ENCODE measurements at places on chromosomes 12 and 14.

DNA sequence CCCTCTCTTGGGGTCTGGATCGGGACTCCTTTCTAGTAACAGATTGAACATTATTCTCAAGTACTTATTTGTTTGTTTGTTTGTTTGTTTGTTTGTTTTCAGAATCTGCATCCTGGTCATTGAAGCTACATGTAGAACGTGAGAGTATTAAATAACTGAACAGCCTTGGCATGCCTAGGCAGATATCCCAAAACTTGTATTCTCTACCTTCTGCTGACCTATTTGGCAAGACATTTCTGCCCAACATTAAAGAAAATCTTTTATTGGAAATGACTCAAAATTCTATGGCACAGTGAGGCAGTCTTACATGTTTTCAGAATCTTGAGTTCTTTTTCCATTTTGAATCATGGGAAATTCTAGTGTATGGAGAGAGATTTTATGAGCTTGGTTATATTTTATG lies 165.1 kb upstream of the CNOT2 start:
- DNase-seq, result no peak

DNA sequence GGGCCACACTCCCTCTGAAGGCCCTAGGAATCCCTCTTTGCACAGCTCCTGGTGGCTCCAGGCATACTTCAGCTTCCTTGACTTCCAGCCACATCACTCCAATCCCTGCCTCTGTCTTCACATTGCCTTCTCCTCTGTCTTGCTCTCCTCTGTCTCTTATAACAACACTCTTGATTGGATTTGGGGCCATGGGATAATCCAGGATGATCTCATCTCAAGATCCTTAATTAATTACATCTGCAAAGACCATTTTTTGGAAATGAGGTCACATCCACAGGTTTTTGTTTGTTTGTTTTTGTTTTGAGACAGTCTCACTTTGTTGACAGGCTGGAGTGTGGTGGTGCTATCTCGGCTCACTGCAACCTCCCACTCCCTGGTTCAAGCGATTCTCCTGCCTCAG lies 88.7 kb downstream of the TMTC1 start:
- DNase-seq, result no peak

DNA sequence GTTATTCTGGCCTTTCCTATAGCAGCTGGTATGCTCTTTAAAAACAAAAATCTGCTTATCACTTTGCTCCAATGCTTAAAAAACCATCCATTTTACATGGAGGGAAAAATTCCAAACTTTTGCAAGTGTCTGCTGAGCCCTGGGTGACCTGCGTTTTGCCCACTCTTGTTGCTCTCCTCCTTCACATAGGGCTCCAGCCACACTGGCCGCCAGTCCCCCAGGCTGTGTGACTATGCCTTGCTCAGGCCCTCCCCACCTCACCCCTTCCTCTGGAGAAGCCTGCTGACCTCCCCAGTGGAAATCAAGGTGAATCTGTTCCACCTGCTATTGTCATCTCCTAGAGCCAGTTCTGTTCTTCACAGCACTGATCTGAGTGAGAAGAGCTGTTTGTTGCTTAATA lies 126.9 kb downstream of the SLC25A47 start:
- DNase-seq, result no peak

- no peak for DNase-seq
These were observed 3.5 kb downstream of the CDKN1B start for GRCh38 chr12:12720672-12721161.

- DNase-seq, result peak; percentile 15
These were observed 58.7 kb upstream of the GZMB start for GRCh38 chr14:24692382-24693352.

All from stimulated activated CD4-positive, alpha-beta T cell treated with anti-CD3 and anti-CD28 coated beads, Interleukin-12 subunit alpha, Interleukin-12 subunit beta, amount 100 ng/mL, for 4 hours (primary cell).